ENCODE measurements at places on chromosomes 16 and 17.

GRCh38 chr17:59754552-59754951 lies 47.1 kb downstream of the VMP1 start:
- DNase-seq: no peak

DNA sequence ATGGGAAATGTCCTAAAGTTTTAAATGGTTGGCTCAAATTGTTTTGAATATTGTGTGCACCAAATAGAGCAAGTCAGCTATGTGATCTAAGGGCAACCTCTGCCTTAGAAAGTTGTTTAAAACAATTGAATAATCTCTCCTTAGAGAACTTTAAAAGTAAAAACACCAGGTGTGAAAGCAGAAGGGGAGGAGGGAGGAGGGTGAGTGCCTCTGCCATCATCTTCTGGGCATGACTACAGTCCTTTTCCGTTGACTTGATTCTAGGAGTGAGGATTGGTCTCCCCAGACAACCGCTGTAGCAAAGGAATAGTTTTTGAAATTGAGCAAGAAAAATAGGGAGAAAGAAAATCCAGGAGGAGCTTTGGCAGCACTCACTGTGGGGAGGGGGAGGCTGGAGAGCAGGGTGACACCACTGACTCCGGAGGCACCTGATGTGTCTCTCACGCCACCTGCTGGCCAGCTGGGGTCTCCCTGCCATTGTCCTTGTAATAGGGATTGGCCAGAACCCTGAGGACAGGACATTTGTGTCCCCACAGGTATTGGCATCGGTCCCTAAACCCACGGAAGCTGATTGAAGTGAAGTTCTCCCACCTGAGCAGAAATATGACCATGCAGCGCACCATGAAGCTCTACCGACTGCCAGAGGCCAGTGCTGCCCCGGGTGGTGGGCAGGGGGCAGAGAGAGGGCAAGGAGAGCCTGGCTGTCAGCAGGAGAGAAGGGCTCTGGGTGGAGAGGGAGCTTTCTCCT lies 33.3 kb downstream of the PLCD3 start:
- DNase-seq: peak; percentile 85

DNA sequence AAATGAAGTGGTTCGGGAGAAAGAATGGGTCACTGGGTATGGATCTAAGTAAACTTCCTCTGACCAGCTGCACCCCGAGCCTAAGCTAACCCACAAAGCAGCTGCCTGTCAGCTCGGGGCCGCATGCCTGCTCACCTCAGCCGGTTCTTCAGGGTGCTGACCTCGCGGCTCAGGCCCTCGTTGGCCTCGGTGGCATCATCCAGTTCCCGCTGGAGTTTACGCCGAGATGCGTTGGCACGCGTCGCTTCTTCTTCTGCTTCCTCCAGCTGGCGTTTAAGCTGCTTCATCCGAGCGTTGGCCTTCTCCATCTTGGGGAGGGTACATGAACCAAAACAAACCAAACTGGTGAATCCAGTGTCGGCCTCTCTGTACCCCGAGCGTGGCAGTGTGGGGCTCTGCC lies 41.1 kb downstream of the NDEL1 start:
- DNase-seq: no peak

DNA sequence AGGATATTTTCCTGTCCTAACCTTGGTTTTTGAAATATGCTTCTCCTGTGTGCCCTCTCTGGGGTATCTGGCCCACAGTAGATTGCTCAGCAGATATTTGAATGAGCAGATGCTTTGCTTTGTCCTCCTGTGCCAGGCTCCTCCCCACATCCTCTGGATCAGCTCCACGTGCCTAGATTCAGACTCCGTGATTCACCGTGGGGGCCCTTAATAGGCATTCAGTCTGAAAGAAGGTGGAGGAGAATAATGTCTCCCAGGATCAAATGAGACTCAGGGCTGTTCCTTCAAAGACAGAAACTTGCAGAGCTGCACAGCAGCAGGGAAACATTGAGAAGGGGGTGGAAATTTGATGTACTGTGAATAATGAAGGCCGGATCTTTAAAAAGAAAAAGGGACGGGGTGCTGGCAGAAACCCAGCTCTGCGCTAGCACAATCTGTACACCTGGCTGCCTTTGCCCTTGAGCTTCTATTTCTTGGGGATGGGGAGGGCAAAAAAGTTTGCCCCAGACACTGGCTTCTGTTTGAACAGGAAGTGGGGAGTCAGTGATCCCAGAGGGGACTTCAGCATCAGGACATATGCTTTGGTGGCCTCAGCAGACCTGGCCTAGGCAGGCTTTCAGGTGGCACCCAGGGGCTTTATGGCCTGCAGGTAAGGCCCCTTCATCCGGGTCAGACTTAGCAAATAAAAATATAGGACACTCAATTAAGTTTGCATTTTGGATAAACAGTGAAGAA lies 15.9 kb upstream of the SLC12A3 start:
- peak; percentile 18 for DNase-seq

GRCh38 chr17:73834684-73835343 lies 190.6 kb upstream of the SDK2 start:
- DNase-seq: no peak

GRCh38 chr17:43611230-43611969 lies 50.3 kb downstream of the MEOX1 start:
- DNase-seq: no peak

Data from NCI-H1694 (cell line).